ENCODE measurements at places on chromosomes 5 and 9.

- no peak for DNase-seq
These were observed 34.6 kb upstream of the PHF2 start for GRCh38 chr9:93541581-93542349.

DNA sequence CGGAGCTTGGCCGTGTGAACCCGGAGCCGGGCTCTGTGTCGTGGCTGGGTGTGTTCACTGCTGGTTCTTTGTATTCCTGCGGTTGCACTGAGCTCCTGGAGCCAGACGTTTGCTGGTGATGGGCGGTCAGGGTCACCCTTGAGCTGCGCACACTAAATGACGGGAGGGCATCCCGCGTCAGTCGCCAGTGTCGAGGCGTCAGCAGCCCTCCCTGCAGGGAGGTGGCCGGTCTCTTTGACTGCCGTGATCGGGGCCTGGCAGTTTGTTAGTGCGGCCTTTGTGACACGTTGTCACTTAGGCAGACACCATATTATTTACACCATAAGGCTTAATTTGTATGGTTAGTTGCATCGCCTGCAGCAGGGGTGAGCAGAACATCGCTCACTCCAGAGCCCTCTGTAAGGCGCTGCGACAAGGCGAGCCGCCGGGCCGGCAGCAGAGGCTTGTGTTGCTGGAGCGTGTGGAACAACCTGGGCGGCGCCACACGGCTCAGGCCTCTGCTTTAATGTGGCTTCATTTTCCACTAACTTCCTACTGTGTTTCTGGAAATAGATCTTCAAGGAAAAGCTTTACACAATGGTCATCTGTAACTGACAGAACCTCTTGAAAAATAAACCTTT is 8.3 kb downstream of the NDUFS6 start:
- DNase-seq = no peak

GRCh38 chr5:33530183-33531036 is 89.6 kb downstream of the TARS1 start:
- DNase-seq = no peak

DNA sequence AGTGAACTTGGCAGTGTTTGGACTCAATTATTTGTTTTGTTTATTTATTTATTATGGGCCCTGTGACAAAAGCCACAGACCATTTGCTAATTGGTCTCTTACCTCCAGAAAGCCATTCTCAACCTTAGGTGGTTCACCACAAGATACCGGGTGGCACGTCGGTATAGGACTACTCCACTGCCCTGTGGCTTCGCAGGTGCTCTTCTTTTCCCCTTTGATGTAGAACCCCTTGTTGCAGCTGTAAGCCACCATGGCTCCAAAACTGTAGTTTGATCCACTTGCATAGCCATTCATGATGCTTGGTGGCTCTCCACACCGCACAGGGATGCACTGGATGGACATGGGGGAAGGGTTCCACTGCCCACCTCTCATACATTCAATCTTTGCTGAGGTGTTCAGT is 73.3 kb upstream of the TXNDC8 start:
- DNase-seq = no peak

GRCh38 chr5:75020016-75020656 is 32.2 kb downstream of the GCNT4 start:
- DNase-seq = no peak
